ENCODE measurements at places on chromosomes 2 and 18.

DNA sequence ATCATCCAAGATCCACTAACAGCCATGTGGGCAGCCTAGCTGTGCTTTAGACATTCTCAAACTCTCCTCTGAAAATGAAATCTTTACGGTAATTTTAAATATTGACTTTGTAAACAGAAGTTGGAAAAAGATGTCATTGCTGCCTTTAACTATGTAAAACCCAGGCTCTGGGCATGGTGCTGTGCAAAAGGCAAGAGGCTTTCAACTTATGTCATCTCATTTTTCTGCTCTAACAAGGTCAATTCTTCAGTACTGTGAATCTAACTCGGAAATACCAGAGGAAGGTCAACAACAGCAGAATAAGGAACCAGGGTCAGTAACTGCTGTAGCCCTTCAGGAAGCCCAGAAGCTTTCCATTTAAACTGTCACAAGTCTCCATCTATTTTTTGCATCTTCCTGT lies 37.0 kb upstream of the MPP4 start:
- no peak for DNase-seq

- DNase-seq = peak; percentile 7
Observed at GRCh38 chr18:58135701-58136331, 91.8 kb downstream of the NEDD4L start.

GRCh38 chr2:199535445-199536177 lies 77.9 kb upstream of the SATB2 start:
- no peak for DNase-seq

- no peak for DNase-seq
Observed at GRCh38 chr2:182618672-182619079, 97.4 kb upstream of the DNAJC10 start.

DNA sequence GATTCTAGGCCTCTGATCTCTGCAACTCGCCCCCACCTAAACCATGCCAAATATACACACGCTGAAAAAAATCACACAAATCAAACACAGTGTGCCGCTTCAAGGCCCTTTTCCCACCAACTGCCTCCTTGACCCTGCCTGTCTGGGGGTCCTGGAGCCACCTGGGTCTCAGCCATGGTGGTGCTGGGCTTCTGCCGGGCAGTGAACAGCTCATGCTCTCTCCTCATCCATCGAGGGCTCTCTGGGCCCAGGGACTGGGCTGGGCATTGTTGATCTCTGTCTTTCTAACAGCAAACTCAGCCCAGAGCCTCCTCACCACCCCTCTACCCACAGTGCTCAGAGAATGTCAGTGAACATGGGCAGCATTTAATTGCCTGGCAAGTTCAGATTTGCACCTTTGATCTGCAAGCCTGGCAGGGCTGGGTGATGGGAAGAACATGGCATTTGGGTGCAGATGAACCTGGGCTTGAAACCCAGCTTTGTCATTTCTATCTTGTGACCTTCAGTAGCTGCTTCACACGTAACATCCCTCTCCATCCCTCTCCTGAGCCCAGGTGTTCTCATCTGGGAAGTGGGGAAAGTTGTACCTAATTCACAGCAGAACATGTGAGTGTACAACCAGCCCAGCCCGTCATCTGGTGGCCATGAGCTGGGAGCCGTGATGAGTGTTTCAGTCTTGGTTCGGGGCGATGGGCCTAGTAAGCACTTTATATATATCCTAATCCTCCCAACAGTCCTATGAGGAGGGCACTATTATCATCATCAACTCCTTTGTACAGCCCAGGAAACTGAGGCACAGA lies 46.1 kb downstream of the SDC1 start:
- no peak for DNase-seq

Measured in stimulated activated CD4-positive, alpha-beta T cell treated with anti-CD3 and anti-CD28 coated beads, Interleukin-12 subunit alpha, Interleukin-12 subunit beta, amount 100 ng/mL, for 24 hours (primary cell).